AML-193 (cell line): ENCODE measurements at places on chromosomes 4 and X.
A peak's percentile ranks its signal among the peaks of the same experiment; 100 is the strongest.

DNA sequence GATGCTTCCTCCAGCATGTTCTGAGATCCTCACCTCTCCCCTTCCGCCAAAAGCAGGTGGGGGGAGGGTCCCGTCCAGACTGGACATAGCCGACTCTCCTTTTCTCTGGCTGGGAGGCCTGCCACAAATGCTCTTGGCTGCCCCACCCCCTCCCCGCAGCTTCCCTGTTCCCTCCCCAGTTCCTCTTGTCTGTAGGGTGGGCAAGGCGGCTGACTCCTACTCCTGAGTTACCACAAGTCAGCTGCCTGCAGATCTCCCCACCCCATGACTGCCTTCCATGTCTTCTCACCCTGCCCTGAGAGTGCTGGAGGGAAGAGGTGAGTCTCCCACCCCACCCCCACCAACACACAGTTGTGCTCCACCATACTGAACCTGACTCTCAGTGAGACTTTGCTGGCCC, 2.9 kb downstream of the ATP6AP1 start:
- no peak for DNase-seq

GRCh38 chrX:3549411-3549911, 164.0 kb downstream of the PRKX start:
- DNase-seq = no peak

DNA sequence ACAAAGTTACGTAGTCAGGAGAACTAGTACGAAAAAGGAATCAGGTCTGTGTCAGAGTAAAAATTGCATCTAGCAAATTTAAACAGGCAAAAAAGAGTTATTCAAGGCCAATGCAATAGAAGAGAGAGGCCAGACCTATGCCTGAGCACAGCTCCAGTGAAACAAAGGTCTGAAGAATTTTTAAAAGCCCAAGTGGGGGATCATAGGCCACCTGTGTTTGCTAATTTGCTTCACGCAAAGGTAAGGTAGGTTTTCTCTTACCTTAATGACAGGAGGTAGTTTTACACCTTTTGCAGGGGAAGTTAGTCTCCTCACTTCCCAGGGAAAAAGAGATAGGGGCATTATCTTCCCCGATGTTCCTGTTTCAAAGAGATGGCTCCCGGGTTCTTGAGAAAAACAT, 448.6 kb upstream of the TECRL start:
- DNase-seq = no peak

DNA sequence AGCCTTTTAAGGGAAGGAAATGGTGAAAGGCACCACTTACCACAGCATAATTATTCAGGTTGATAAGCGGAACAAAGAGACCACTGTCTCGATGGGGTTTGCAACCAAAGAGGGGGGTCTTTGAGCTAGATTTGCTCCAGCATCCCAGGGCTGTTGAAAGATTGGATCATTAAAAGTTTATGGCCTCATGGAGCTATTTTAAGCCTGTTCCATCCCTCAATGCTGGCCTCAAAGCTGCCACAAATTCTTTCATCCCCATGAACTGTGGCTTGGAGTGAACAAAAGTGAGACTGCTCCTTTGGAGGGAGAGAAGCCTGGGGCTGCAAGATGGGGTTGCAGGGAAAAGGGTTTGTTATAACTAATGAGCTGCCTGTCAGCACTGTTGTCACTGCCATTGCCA, 209.8 kb downstream of the RTL9 start:
- DNase-seq = no peak

GRCh38 chr4:155929833-155930232, 23.8 kb downstream of the CTSO start:
- no peak for DNase-seq

- no peak for DNase-seq
Measured at GRCh38 chrX:6052111-6052745, 176.4 kb downstream of the NLGN4X start.

GRCh38 chr4:156173937-156174336, 220.3 kb upstream of the CTSO start:
- peak; percentile 33 for DNase-seq

- no peak for DNase-seq
Measured at GRCh38 chr4:125420526-125420925, 105.8 kb downstream of the FAT4 start.

DNA sequence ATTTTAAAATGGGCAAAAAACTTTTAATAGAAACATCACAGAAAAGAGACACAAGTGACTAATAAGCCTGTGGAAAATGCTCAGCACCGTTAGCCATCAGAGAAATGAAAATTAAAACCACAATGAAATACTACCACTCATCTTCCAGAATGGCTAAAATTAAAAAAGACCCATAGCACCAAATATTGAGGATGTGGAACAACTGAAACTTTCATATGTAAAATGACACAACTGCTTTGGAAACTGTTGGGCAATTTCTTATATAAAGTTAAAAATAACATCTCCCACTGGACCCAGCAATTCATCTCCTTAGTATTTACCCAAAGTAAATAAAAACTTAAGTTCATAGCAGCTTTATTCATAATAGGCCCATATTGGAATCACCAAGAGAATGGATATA, 94.2 kb downstream of the TENM3 start:
- no peak for DNase-seq

DNA sequence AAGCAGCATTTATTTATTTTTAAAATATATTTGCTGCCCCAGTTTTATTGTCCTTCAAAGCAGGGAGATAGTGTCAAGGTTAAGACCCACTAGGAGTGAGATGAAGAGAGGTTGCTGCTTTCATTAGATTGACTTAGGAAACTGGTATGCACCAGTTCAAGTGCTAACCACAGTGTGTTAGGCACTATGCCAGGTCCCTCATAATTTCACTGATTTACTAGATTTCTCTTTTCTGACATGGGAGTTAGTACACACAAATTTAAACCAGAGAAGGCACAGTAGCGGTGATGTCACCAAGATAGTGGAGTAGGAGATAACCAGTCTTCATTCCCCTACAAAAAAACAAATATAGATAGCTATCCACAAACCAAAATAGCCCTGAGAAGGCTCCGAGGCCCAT, 14.3 kb downstream of the RRAGB start:
- DNase-seq = no peak

DNA sequence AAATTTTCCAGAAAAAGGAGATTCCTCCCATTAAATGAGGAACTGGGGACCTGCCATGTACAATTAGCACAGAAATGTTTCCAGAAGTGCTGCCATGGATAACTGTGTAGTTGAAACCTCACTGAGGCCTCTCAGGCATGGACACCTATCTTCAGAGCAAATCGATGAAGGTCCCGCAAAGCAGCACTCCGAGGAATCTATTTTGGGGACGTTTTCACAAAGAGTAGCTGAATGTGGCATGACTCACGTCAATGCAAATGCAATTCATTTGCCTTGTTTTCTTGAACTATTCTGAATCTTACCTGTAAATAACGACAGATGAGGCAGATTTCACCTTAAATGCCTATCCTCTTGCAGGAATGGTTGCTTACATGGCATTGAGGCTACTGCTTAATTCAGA, 87.1 kb upstream of the STS start:
- no peak for DNase-seq

DNA sequence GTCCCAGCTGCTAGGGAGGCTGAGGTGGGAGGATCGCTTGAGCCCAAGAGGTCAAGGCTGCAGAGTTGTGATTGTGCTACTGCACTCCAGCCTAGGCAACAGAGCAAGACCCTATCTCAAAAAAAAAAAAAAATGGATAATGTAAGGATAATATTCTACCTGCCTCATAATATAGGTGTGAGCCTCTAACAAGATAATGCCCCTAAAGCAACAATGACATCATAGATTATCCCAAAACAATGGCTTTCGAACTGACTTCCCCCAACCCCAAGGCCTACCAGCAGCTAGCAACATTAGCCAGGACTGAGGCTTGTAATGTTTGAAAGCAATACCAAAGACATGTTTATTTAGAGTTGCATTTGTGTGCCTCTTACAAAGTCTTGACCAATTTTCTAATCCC, 33.9 kb upstream of the ATP6AP2 start:
- no peak for DNase-seq
